ENCODE measurements at places on chromosomes 3 and 15.

DNA sequence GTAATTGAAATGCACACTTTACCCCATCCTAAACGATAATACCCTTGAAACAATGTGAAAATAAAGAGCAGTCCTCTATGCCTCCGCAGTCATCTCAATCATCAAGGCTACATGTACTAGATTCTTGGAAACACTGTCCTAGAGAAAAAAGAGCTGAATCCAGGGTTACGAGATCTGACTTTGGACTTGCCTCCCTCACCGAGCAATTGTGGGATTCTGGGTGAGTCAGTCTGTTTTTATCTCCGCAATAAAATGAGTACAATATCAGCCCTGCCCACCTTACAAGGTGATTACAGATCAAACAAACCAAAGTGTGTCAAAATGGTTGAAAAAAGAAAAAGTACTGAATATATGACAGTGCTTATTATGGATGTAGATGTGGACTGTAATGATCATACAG lies 152.3 kb upstream of the SNTN start:
- no peak for DNase-seq

GRCh38 chr3:68740087-68740486 lies 192.3 kb downstream of the TAFA4 start:
- DNase-seq, result no peak

DNA sequence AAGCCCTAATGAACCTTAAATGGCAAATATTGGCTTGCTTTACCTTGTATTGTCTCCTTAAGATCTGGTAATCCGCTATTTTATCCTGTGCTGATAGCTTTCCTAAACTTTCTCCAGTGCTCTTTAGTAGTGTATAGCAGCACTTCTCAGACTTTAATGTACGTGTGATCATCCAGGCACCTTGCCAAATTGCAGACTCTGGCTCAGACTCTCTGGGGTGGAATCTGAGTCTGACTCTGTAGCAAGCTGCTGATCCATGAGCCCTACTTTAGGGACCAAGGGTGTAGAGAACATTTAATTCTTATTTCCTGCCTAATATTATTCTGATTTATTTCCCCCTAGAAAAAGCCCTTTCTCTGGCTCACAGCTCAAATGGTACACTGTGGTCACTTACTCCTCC lies 518.8 kb upstream of the ZNF385D start:
- no peak for DNase-seq

- no peak for DNase-seq
Measured at GRCh38 chr3:3241596-3241995, 62.1 kb upstream of the CRBN start.

GRCh38 chr15:42994546-42994945 lies 74.0 kb upstream of the TTBK2 start:
- DNase-seq, result no peak

DNA sequence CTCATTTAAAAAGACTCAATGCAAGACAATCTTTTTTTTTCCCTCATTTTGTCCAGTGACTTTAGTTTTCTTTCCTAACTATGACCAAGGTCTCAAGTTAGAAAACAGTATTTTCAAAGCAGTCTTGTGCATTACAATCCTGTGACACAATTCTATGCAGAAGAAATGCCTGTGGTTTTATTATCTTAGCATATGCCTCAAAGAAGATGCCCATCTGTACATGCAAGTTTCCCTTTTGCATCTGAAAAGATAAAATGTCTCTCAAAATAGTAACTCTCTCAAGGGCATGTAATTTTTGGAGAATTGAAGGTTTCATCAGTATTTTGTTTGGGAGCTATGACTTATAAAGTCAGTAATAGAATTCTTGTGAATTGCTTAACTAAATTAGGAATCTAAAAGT lies 292.0 kb upstream of the SUCLG2 start:
- DNase-seq, result no peak

- DNase-seq, result no peak
Measured at GRCh38 chr3:87780811-87781210, 278.0 kb downstream of the CGGBP1 start.

Data from natural killer cell treated with Interleukin-12 subunit alpha and Interleukin-12 subunit beta and Interleukin-15 and Interleukin-18, amount 100 ng/mL, for 72 hours (primary cell).